NCI-H510A treated with DMSO at 0.1 percent for 48 hours (cell line): ENCODE measurements at places on chromosomes 3 and 15.

- no peak for DNase-seq
Observed at GRCh38 chr3:180617049-180617448, 15.1 kb downstream of the TTC14 start.

GRCh38 chr3:63047068-63047467, 171.9 kb upstream of the CADPS start:
- peak; percentile 29 for DNase-seq

DNA sequence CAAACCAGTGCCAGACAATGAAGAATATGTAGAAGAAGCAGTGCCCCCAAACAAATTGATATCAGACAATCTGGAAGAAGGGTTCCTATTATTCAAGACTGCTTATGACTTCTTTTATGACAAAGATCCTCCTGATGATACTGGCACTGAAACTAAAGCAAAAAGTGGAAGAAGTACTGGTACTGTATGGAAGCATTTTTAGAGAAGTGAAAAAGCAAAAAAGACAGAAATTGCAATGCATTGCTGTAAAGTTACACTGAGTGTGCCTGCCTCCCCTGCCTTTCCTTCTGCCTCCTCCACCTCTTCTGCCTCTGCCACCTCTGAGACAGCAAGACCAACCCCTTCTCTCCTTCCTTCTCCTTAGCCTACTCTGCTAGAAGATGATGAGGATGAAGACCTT, 167.6 kb downstream of the PLCL2 start:
- no peak for DNase-seq

DNA sequence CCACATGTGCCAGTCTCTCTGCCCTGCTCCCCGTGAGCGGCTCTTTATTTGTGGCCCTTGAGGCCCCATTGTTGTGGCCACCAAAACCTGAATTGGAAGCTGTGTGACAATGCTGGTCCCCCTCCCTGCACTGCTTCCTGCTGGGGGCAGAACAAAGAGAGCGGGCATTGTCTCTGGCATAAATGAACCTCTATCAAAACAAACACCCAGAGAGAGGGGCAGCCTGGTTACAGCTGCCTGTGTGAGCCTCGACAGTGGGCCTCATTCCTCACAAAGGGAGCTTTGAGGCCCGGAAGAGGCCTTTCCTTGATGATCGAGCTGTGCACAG, 152.9 kb downstream of the IGF1R start:
- DNase-seq = no peak

DNA sequence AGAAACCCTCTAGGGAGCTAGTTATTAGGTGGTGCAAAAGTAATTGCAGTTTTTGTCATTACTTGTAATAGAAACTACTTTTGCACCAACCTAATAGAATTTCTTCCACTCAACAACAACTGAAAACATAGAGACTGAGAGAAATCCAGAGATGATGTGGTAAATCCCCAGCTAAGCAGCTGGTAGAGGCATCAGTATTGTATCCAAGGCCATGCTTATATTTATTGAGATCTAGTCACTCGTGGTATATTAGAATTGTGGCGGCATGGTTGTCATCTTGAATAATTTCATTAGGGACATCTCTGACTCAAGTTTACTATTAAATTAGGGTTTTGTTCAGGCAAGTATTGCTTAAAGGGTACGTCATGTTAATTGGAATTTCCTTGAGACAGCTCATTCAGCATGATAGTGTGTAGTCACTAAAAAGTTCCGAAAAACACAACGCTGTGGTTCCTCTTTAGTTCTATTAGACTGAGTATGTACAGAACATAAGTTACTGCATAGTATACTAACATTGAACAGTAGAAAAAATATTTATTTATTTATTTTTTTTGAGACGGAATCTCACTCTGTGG, 35.3 kb downstream of the PAK2 start:
- DNase-seq = no peak

GRCh38 chr15:98195796-98196195, 235.3 kb downstream of the ARRDC4 start:
- DNase-seq = no peak

DNA sequence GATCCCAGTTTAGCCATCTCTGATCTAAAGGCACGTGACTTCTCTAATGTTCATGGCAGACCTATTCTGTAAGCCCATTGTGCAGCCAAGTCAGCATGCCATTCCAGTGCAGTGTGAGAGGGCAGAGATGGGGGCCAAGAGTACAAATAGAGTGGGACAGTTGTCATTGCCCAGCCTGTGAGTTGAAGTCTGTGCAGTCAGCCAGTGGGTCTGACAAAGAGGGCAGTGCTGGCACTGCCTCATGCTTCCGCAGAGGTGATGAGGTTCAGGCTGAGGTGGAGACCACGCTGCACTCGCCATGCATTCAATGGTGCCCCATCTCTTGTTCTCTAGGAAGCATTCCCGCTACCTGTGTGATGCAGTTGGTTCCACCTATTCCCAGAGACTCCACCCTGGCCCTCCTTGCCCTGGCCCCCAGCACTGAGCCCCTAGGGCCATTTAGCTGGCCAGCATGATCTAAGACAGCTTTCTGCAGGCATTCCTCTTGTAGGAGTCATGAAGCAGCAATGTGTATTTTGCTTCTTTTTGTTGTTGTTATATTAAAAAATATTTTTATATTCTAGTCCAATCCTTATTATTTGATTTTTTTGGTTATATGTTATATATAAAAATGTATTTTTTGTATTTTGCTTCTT, 3.7 kb downstream of the MRAS start:
- no peak for DNase-seq

DNA sequence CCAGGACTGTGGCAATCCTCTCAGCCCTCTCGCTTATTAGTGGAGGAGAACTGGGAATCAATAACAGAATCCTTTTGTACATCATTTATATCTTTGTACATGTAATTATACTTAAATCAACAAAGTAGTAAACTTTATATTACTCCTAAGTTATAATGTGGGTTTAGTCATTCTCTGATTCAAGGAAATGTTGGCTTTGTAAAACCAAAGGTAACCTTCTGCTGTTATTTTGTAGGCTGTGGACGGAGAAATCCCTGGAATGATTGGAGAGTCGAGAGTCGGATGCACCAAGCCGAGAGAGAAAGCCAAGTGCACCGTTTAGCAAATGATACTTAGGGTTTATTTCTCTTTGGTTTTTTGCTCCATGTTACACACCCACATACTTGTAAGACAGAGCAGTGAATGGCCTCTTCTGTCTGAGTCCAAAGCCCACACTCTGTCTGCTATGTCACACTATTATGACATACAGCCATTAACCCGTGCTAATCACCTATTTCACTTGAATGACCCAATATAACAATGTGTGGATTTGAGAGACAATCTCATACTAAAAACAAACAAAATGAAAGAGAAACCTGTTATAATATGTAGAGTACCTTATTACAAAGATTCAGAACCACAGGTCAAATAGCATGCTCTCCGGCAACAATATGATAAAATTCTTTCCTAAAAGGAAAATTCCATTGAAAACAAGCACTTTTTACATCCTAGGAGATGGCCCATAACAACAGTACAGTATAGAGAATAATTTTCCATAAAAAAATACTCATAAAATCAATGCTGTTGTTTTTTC, 72.2 kb downstream of the MECOM start:
- DNase-seq = no peak

- no peak for DNase-seq
Observed at GRCh38 chr15:48564690-48565089, 80.8 kb downstream of the FBN1 start.

DNA sequence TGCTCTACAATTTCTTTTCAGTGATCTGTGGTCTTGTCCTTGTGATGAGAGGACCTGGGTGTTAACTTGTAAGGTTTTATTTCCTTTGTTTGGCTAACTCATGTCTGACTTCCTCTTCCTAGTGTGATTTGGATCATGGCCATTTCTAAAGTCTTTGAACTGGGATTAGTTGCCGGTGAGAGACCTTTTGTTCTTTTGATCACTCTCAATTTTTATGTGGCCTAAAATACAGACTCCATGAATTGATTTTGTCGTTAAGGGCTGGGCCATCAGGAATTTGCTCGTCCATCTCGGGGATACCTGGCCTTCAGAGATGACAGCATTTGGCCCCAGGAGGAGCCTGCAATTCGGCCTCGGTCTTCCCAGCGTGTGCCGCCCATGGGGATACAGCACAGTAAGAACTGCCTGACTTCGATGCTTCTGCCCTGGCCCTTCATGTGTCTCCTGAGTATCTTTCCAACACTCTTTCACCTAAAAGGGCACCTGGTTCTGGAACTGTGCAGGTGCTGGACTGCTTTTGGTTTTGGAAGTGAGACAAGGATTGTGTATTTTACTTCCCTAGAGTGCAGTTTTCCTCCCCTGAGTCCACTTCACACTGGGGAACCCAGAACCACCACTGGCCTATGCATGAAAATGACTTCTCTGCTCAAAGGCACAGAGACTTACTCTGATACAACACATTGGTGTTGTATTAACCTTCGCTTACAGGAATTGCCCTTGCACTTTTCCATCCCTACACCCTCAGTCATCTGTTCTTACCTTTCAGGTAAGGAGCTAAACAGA, 13.1 kb upstream of the LRRC2 start:
- DNase-seq = no peak

GRCh38 chr3:71512000-71512399, 71.5 kb downstream of the FOXP1 start:
- no peak for DNase-seq

GRCh38 chr3:10015461-10015904, 10.8 kb upstream of the FANCD2 start:
- no peak for DNase-seq

- DNase-seq = no peak
Observed at GRCh38 chr3:134179508-134179907, 71.2 kb downstream of the RYK start.

DNA sequence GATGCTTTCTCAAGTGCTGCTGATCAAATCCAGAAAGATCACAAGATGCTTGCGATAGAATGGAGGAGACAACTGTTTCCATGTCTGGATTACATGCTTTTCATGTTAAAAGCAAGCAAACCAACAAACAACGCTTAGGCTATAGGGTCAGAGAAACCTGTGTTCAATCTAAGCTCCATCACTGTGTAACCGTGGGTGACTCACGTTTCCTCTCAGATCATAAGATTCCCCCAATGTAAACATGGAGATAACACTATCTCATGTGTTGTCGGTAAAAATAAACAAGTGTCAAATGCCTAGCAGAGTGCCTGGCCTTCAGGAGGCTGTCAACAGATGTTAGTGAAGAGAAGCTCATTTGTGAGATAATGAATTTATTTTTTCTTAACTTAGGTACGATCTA, 907.8 kb downstream of the NTRK3 start:
- DNase-seq = peak; percentile 16

- no peak for DNase-seq
Observed at GRCh38 chr15:53693729-53694475, 65.6 kb downstream of the WDR72 start.

DNA sequence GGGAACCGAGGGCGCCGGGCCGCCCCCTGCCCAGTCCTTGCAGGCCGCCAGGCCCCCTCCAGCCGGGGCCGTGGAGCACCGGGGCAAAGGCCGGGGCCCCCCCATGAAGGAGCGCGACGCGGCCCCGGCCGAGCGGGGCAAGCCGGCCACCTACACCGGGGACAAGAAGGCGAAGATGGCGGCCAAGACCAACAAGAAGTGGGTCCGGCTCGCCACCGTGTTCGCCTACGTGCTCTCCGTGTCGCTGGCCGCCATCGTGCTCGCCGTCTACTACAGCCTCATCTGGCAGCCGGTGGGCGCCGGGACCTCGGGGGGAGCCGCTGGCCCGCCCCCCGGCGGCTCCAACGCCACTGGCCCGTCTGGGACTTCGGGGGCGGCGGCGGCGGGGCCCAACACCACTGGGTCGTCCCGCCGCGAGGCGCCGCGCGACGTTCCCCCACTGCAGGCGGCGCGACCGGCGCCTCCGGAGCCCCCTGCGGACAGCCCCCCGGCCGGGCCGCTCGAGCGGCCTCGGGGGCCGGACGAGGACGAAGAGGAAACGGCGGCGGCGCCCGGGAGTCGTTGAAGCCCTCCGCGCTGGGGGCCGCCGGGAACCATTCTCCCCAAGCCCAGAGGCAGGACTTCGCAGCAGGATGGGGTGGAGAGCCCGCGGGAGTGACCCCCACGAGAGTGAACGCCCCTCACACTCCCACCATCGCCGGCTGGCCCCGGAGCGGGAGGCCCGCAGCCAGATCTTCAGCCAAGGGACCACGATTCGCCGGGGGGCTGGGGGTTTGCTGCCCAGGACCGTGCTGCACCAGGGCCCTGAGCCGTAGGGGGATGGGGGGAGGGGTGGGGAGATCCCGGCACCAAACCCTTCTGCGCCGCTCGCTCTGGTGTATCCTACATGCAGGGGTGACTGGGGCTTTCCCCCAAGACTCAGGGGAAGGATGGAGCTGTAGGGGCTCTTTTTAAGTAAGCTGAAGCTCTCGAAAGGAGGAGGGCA, 753 bp downstream of the INAFM2 start:
- no peak for DNase-seq

DNA sequence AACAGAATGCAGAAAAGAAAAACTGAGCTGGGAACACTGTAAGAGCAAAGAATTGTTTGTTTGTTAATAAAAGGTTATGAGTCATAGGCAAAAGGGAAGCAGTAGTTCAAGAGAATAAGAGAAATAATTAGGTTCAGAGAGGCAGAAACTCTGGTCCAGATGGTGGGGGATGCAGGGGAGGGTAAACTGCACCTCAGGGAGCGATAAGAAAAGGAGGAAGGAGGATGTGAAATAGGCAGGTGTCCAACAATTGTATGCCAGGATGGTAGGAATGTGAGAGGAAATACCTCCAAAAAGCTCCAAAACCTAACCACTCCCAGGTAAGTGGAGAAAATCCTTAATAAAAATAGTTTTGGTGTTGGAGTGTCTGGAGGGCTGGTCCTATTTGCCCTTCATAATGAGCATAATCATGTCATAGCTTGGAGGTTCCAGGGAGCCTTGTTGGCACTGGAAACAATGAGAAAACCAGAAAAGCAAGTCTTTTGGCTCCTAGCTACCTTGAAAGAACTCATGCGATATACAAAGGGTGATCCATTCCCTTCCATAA, 405.4 kb upstream of the TBL1XR1 start:
- DNase-seq = no peak

DNA sequence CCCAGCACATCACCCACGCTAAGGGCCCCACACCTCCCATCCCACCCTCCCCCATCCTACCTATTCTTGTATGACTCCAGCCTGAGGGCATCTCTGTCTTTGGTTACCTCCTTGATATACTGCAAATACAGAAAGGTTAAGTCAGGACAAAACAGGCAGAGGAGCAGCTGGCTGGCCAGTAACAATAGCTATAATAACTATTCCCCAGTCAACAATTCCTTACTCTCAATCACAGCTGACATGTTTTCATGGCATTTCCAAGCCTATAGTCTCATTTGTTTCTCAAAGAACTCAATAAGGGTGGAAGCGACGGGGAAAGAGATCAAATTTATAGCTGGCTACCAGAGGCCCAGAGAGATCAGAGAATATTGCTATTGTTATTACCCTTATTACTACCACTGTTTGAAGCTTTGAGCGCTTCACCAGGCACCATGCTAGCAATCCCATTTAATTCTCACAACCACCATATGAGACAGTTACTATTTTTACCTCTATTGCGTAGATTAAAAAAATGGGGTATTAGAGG, 93.0 kb upstream of the C2CD4B start:
- no peak for DNase-seq

DNA sequence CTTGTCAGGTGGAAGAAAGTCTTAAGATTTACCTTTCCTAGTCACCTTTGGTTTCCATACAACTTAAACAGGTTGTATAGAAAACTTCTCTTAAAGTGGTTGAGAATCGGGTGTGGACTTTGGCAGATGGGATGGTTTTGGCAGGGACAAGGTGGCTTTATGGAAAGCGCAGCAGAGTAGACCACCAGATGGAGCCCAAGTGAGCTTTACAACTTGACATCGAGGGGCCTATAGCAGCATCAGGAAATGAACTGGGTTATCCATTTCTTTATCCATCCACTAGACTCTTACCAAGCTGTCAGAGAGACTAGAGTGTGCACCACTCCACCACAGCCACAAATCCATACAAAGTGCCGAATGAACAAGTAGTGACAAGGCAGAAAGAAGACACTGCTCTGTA, 85.3 kb upstream of the MBNL1 start:
- peak; percentile 1 for DNase-seq
